ENCODE measurements at places on chromosomes 13 and 19.

DNA sequence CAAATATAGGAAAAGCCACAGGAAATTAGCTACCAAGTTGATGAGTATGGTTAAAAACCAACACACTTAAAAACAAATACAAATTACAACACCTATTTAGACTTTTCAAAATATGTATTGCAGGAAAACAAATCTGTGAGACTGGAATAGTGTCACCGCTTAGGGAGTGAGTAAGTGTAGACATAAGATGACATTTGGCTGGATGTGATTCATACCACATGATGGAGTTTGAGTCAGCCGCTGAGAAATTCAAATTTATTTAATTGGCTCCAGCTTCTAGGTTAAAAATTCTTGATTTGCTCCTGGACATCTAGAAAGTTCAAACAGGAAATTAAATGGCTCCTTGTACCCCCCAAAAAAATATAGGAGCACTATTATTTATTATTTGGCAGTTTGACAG, 531.7 kb downstream of the SLITRK1 start:
- DNase-seq = no peak

GRCh38 chr13:92802776-92803175, 423.8 kb upstream of the GPC6 start:
- DNase-seq = no peak

DNA sequence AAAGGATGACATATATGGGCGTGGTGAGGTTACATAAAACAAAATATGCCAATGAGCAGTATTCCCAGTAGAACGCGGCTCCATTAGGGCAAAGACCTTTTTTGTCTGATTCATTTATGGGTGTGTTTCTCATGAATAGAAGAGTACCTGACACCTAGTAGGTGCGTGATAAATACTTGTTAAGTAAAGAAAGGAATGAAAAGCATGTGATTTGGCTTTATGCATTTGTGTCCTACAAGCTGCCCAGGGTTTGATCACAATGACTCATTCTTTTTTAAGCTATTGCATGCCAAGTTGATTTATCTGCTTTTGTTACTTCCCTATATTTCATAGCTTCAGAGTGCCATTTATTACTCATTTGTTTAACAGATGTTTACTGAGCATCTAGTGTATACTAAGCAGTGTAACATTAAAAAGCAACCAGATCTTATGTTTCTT, 19.1 kb upstream of the KCTD4 start:
- no peak for DNase-seq

- DNase-seq = no peak
These were observed 29.3 kb downstream of the WDFY2 start for GRCh38 chr13:51613535-51613934.

GRCh38 chr13:81051873-81052272, 710.9 kb upstream of the SPRY2 start:
- DNase-seq = no peak
